ENCODE measurements at places on chromosomes 4 and X.

- DNase-seq = no peak
These were observed 80.2 kb downstream of the ADGRA3 start for GRCh38 chr4:22435652-22436051.

GRCh38 chr4:150033901-150034300 lies 44.3 kb upstream of the DCLK2 start:
- DNase-seq = no peak

DNA sequence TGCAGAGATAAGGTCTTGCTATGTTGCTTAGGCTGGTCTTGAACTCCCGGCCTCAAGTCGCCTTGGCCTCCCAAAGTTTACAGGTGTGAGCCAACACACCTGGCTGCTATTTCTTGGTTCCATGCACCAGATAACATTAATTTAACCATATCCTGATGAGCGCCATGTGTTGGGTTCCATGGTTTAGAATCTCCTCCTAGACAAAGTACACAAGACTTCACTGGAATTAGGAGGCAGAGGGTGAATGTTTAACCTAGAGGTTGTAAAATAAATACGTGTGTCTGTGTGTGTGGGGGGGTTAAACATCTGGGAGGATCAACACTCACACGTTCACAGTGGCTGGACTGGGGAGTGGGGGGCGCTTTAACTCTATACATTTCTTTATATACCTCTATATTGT lies 32.4 kb upstream of the SORCS2 start:
- no peak for DNase-seq

DNA sequence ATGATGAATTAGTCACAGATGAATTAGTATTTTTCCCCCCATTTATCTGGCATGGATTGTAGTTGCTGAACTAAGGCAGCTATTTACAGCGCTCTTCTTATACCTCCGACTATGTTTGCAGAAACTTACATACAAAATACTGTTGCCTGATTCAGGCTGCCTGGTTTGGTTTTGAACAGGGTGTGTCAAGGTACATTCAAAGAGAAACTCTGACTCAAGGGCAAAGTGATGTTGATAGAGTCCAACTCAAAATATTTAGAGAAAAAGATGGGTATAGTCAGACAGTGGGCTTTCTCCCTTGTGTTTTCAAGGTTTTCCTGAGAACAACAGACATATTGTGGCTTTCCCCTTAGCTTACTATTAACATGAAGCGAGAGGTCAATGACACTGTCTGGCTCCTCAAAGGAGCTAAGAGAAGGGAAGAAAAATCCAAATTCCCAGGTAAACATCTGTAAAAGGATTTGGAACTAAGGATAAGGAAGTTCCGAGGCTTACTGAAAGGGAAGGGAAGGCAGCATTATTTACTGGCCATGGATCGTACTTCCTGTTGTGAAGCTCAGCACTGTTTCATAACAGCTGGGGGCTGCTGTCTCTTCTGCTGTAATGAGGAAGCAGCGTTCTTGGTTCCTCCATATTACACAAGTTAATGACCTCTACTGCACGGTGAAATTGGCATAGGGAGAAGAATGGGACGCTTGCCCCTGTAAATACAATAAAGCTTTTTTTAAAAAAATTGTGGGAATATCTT lies 30.9 kb downstream of the FAM9C start:
- DNase-seq = no peak

DNA sequence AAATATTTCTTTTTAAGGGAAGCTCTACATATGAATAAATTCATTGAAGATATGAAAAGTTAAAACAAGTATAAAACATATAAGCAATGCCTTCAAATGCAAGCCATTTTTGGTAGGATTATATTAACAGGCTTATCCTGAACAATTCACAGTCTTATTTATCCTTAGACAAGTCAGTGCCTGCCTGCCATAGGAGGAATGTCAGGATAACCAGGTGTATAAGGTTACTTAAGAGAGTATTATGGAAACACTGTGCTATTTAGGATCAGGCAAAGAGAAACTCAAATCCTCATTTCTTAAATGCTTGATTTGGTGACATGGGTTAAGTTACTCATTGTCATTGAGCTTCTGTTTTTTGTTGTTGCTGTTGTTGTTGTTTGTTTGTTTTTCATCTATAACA lies 2029.9 kb upstream of the AGA start:
- DNase-seq = no peak
